ENCODE measurements at places on chromosomes 12 and 14.
A peak's percentile ranks its signal among the peaks of the same experiment; 100 is the strongest.

- no peak for DNase-seq
Measured at GRCh38 chr12:114954511-114955055, 270.6 kb upstream of the TBX3 start.

- DNase-seq = no peak
Measured at GRCh38 chr12:83573671-83574070, 887.0 kb downstream of the TMTC2 start.

GRCh38 chr12:60335745-60336144, 739.9 kb downstream of the SLC16A7 start:
- DNase-seq = no peak

- DNase-seq = no peak
Measured at GRCh38 chr12:75955251-75955650, 76.3 kb downstream of the PHLDA1 start.

DNA sequence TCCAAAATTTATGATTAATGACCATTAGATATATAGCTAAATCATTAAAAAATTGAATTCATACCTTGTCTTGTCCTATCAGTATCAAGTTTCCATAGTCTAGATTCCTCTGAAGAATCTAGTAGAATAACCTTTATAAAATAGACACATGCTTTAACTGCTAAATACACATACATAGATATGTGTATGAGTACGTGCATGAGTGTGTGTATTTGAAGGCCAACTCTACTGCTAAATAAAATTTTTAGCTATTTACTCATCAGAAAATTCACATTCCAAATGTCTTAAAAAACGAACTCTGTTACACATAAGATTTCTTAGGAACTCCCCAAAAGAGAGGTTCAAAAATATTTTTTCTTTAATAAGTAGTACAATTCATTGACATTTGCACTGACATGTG, 233.0 kb downstream of the SSPN start:
- DNase-seq = no peak

- no peak for DNase-seq
Measured at GRCh38 chr12:3061059-3061458, 16.1 kb upstream of the TSPAN9 start.

DNA sequence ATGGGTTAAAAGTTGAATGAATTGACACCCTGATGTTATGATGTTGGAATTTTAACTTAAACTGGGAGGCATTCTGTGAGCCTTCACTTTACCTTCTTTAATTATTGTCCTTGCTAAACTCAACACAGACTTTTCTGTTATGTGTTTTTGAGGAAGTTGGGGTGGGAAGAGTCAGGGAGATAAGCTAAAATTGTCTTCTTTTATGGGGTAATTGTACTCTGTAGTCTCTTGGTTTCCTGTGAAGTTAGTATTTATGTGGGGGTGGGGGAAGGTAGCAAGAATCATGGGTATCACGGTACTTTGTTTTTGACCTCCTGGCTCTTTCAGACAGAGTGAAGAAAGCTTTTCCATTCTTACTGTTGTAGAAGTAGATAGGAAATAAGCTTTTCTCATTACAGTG, 32.9 kb downstream of the RAB21 start:
- peak; percentile 42 for DNase-seq

GRCh38 chr12:60255044-60255443, 659.2 kb downstream of the SLC16A7 start:
- no peak for DNase-seq

DNA sequence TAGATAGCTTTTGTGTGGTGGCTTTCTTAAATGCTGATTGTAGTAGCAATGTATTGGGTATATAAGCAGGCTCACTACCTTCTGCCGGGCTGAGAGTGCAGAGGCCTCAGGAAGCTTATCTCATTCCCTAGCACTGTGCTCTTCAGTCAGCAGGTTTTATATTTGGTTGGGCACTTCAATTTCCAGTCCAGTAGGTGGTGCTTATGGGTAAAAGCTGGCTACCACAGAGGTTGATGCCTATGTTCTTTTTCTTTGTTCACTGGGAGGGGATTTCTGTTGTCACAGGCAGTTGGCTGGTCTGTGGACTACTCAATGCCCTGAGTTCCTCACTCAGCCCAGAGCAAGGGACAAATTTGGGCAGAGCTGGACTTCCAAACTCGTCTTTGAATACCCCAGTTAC, 43.0 kb upstream of the GLIPR1 start:
- DNase-seq = peak; percentile 62

DNA sequence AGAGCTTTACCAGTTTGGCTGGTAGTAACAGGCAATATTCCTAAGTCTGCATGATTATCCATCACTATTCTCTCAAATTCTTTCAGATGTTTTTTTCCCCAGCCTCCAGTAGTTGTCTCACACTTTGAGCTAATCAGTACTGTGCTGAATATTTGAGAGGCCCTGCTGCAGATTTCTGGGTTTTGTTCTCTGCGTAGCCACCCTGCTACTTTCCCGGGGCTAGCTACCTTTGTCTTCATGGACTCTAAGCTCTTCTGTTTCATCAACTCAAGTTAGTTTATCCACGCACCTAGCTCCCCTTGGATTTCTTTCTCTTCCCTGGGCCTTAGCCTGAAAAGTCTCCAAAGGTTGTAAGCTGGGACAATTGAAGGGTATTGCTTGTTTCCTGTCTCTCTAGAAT, 73.0 kb downstream of the FUT8 start:
- DNase-seq = no peak

DNA sequence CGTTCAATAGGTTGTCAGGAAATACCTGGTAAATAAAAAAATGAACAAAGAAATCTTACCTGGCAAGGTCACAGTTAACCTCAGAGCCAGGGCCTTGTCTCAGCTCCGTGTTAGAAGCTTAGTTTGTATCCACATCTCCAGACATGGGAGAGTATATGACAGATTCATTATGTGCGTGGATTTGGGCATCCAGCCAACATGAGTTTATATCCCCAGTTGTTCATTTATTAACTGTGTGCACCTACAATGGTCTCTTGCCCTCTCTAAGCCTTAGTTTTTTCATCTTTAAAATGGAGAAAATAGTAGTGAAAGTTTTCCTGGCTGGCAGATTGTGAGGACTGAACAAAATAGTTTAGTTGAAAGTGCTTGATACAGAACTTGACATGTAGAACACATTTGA, 437.8 kb downstream of the NPAS3 start:
- DNase-seq = no peak

- DNase-seq = no peak
Measured at GRCh38 chr14:101813171-101813759, 51.8 kb downstream of the PPP2R5C start.

GRCh38 chr12:95185854-95186253, 31.4 kb downstream of the FGD6 start:
- DNase-seq = peak; percentile 92

GRCh38 chr12:75933101-75933500, 98.5 kb downstream of the PHLDA1 start:
- no peak for DNase-seq

DNA sequence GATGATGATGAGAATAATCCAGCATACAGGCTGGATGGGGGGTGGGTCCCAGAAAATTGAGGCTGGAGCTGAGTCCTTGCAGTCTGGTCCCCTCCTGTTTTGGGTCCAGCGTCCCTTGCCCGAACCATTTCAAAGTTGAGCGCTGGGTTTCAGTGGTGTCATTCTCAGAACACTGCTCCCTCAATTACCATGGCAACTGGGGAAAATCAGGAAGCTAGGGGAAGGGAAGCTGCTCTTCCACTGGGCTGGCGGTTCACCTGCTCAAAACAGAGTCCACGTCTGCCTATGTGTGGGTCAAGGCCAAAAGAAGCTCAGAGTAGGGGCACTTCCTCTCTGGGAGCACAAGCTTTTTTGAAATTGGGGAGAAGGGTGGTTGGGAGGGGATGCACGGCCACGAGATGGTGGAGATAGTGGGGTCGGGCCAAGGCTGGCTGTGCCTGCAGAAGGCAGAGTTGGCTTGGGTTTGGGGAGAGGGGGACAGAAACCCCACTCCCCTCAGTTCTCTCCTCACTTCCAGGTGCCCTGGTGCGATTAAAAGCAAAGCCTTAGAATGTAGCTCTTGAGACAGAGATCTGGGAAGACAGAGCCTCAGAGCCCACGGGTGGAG, 1.7 kb upstream of the NOS1 start:
- DNase-seq = no peak

DNA sequence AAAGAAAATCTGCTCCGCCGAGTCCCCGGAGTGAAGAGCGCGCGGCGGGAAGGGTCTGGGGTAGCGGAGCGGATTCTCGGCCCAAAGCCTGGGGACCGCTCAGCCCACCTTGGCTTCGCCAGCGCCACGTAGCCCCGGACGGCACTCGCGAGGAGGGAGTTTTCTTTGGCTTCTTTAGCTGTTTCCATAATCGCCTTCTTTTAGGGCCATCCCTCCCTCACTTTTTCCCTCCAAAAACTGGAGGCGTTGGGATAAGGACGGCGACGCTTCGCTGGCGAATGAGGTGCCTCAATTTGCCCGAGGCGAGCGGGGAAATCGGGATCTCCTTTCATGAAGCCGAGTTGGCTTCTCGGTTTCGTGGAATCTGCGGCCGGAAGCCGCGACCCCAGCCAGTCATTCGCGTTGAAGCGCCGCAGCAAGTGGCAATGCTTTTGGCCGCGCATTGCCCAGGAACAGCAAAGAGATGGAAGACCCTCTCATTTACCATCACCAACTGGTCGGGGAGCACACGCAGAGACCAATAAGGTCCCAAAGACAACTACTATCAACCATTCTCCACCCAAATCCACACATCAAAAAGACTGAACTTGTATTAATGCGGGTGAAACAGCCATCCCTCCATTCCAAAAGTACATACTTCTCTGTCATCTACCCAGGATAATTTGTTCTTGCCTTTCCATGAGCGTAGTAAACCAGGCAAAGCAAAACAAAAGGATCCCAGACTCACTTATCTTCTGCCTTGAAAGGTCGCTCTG, 8.4 kb upstream of the SIX1 start:
- no peak for DNase-seq

DNA sequence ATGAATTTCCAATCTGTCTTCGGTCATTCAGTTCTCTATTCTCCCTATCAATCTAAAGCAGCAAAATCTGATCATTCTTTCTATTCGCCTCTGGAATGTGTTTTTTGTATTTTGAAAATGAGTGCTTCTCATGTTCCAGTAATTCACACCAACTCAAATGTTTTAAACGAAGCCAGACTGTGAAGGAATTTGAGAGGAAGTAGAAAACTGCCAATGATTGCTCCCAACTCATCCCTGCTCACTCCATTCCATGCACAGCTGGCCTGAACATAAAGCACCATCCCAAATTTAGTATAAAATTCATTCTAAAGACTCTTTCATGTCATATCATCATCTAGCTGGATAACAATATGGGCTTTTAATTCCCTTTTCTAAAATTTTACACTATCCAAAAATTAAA, 123.8 kb downstream of the DUSP6 start:
- no peak for DNase-seq

DNA sequence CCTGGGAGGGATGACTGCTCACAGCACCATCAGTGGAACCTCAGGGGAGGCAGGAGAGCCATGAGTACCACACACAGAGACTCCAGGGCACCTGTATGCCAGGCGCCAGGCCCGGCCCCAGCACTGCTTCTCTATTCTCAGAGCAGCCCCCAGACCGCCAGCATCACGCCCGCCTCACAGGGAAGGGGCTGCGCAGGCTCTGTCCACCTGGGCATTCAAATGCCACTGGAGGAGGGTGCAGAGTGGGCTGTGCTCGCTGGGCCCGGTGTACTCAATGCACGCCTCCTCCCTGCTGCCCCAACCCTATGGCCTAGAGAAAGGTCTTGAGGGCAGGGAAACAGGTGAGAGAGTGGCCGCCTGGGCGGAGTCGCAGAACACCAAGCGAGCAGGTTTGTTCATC, 43.6 kb downstream of the CCDC85C start:
- no peak for DNase-seq

- no peak for DNase-seq
Measured at GRCh38 chr14:104977008-104977680, 1.0 kb downstream of the AHNAK2 start.

DNA sequence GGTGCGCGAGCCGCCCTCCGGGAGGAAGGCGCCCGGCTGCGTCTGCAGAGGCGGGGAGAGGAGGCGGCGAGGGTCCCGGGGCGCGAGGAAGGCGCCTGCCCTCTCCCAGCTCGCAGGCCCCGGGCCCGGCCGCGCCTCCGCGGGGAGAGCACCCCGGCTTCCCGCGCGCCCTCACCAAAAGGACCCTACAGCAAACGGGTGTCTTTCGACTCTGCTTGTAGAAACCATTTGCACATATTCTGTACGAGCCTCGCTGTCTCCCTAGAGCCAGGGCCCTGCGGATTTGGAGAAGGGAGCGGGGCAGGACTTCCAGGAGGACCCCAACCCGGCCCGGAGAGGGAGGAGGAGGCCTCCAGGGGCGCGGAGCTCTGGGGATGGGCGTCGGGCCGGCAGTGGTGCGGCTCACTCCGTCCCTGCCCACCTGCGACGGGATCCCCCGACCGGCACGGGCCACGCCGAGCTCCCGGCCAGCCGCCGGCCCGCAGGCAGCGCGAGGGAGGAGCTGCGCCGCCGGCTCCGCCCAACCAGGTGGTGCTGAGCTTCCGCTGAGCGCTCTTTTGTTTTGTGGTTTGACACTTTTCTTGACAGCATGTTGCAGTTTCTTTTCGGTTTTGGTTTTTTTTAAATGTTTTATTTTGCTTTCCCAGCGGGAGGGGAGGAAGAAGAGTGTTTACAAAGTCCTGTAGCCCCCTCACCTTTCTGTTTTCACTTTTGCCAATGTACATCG, 103.3 kb upstream of the FKBP4 start:
- DNase-seq = no peak

GRCh38 chr14:25056688-25057078, 6.7 kb upstream of the STXBP6 start:
- no peak for DNase-seq

GRCh38 chr14:105877645-105878044, 351.3 kb downstream of the TMEM121 start:
- DNase-seq = no peak

- no peak for DNase-seq
Measured at GRCh38 chr12:88036353-88036965, 7.3 kb upstream of the C12orf50 start.

- no peak for DNase-seq
Measured at GRCh38 chr12:104656921-104657320, 200.2 kb downstream of the CHST11 start.

DNA sequence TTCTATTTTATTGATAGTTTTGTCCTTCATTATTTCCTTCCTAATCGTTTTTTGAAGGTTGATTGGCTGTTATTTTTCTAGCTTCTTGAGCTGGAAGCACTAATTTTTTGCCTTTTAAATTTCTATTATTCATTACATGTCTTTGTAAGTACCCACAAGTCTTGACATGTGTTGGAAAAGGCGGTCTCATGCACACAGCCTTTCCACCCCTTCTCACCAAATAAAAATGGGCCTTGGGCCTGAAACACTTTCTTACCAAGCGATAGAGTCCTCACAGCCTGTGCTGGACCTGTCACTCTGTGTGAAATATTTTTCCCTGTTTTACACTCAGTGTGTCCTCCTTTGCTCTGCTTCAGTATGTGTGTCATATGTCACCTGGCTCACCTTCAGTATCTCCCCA, 9.9 kb downstream of the ETNK1 start:
- DNase-seq = no peak

DNA sequence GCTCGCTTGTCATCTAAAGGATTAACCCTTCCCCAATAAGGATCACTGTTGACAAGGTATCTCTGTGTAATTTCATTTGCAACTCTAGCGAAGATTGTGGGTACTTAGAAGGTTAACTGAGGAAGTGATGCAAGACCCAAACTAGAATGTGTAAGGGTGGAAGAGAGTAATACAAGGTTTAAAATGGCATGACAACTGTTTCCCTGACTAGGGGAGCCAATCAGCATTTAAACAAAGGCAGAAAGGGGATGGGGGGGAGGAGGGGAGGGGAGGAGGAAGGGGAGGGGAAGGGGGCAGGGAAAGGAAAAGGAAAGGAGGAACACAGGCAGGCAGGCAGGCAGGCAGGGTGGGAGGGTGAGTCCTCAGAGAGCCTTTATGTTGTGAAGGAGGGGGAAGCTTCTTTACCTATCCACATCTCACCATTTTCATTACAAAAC, 31.1 kb downstream of the NRDE2 start:
- DNase-seq = peak; percentile 50

- DNase-seq = no peak
Measured at GRCh38 chr14:60944204-60944603, 36.7 kb downstream of the TRMT5 start.

Data from inflammatory macrophage treated with lipopolysaccharide for 1 hour (primary cell).